B cell (primary cell): ENCODE measurements at places on chromosomes 5 and 9. TPM values are rescaled to one million over a fixed set of nuclear protein-coding genes. Genes with fewer than 3 reads are reported as not detected.

DNA sequence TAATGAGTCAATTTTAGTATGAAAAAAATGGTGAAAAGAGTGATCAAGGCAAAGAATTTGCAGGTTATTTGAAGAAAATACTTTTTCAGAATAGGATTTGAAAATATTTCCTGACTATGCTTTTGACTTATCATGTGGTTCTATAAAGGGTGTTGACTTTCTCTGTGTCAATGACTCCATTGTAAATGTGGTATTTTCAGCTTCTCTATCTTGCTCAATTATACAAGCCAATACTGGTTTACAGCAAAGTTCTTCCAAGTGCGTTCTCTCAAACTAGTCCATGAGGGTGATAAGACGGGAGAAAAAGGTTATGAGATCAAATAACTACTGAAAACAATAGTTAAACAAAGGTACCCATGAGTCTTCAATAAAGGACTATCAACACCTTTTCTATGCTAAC is 21.7 kb downstream of the IL33 start:
- no peak for DNase-seq

GRCh38 chr5:163503106-163504078 is 2.0 kb upstream of the MAT2B start:
- DNase-seq: peak; percentile 56

GRCh38 chr5:40045429-40045828 is 620.6 kb upstream of the DAB2 start:
- no peak for DNase-seq

The CAVIN4 gene
- 0.17 and 0.19 TPM in 2 replicates for total RNA-seq

The NSUN2 gene
- total RNA-seq: 83.7 and 85.0 TPM in 2 replicates

DNA sequence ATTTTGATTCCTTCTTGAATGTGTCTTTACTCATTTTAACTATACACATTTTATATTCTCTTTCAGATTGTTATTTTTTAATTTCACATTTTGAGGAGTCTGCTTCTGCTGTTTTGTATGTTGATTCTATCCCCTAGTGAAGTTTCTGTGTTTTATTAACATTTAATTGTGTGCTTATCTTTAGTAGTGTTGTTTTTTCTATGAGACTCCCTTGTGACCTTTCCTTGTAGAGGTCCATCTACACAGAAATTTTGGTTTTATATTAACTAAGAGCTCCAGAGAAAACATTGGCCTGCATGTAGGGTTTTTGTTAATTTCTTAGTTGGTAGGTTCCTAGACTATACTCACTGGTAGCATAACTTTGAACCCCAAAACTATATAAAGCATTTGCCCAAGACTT is 35.4 kb upstream of the IL13 start:
- no peak for DNase-seq

- DNase-seq: no peak
Observed at GRCh38 chr5:96320797-96321196, 112.3 kb downstream of the PCSK1 start.

GRCh38 chr5:118844351-118844750 is 144.0 kb downstream of the DTWD2 start:
- no peak for DNase-seq

The HTR1A gene
- total RNA-seq: not detected in 2 replicates

- DNase-seq: no peak
Observed at GRCh38 chr5:150497274-150497988, 10.5 kb upstream of the NDST1 start.

DNA sequence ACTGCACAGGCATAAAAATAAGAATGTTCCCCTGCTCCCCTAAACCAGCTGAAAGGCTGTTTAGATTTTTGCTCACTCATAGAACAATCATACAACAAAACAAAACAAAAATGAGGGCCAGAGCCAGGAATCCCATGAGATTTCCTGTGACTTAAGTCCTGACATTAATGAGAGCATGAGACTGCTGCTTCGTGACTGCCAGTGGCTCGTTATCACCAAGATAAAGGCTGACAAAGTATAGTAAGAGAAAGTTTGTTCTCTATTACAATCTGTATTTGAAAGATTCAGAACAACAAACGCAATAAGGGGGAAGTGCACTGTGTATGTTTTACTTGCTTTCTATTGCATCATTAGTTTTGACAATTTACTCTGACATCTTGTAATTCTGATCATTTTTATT is 837.1 kb upstream of the C9orf72 start:
- DNase-seq: no peak

The TGFBI gene
- total RNA-seq: 3.7 and 4.2 TPM in 2 replicates

The SAXO1 gene
- 0.07 TPM in 1 of 2 replicates, not detected in the other for total RNA-seq

GRCh38 chr9:36492865-36493264 is 79.8 kb upstream of the MELK start:
- DNase-seq: no peak

- DNase-seq: peak; percentile 34
Observed at GRCh38 chr5:141734501-141735229, 52.6 kb upstream of the ARAP3 start.

DNA sequence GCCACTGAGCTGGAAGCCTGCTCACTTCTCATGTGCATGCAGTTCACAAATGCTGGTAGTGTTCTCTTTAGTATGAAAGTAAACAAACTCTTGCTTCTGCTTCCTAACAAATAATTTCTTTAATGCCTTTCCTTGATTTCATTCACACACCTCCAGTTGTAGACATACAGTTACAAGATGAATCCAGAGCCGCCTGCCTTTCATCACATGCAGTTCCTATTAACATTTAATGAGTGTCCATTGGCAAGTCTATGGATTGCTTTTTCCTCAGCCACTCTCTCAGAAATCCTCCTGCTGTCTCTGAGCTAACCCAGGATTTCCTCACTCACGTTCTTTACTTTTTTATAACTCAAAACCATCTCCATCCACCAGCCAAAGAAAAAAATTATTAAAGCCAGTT is 408.6 kb downstream of the BNC2 start:
- no peak for DNase-seq

GRCh38 chr5:94776167-94776566 is 157.7 kb downstream of the SLF1 start:
- DNase-seq: no peak

GRCh38 chr5:119083679-119084078 is 12.8 kb downstream of the DMXL1 start:
- DNase-seq: peak; percentile 21

The AGXT2 gene
- not detected in 2 replicates for total RNA-seq

DNA sequence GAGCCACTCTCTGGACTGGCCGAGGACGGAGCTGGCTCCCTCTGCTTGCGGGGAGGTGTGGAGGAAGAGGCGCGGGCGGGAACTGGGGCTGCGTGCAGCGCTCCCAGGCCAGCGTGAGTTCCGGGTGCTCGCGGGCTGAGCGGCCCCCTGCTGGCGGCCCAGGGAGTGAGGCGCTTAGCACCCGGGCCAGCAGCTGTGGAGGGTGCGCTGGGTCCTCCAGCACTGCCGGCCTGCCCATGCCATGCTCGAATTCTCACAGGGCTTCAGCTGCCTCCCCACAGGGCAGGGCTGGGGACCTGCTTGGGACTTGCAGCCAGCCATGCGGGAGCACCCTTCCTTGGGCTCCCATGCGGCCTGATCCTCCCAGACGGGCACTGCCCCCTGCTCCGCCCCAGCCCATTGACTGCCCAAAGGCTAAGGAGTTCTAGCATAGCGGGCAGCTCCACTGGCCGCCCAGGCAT is 416.9 kb downstream of the MRPS30 start:
- DNase-seq: no peak

DNA sequence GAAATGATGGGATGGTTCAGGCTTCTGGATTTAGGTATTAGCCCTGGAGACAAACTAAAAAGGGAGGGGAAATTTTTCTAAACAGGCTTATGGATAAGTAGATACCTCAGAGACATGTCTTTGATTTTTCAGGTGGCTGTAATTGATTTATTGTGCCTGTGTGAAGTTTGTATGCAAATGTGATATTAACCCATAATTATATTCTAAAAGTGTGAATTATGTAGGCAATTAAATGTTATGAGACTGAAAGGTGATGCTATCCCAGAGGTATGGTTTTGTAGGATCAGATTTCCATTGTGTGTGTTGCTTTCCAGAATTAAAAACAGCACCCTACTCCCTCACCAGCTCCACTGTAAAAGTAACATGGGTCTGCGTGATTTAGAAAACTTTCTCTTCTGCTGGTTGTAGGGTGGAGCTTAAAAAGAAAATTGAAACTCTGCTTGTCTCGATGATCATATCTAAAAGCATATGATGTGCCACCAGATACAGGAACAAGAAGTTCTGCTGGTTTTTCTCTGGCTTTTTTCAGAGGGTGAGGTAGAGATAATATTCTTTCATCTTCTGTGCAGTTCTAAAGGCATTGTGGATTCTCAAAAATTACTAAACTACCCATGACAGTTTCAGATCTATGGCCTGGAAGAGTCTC is 71.8 kb upstream of the TAF11L2 start:
- no peak for DNase-seq

The ST8SIA4 gene
- 42.6 and 49.3 TPM in 2 replicates for total RNA-seq

DNA sequence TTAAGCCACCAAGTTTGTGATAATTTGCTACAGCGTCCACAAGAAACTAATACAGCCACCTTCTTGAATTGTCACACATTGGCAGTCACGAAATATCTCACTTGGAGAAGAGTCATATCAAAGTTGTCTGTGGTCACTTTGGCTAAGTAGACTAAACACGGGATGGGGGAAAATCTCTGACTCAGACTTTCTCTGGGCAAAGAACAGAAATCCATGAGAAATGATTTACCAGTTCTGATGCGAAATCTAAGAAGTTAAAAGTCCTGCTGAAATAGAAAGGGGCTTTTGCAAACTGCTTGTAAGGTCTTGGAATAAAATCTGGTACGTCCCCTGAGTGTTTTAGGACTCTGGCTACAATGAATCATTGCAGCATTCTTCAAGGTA is 158.4 kb downstream of the COL23A1 start:
- DNase-seq: no peak

DNA sequence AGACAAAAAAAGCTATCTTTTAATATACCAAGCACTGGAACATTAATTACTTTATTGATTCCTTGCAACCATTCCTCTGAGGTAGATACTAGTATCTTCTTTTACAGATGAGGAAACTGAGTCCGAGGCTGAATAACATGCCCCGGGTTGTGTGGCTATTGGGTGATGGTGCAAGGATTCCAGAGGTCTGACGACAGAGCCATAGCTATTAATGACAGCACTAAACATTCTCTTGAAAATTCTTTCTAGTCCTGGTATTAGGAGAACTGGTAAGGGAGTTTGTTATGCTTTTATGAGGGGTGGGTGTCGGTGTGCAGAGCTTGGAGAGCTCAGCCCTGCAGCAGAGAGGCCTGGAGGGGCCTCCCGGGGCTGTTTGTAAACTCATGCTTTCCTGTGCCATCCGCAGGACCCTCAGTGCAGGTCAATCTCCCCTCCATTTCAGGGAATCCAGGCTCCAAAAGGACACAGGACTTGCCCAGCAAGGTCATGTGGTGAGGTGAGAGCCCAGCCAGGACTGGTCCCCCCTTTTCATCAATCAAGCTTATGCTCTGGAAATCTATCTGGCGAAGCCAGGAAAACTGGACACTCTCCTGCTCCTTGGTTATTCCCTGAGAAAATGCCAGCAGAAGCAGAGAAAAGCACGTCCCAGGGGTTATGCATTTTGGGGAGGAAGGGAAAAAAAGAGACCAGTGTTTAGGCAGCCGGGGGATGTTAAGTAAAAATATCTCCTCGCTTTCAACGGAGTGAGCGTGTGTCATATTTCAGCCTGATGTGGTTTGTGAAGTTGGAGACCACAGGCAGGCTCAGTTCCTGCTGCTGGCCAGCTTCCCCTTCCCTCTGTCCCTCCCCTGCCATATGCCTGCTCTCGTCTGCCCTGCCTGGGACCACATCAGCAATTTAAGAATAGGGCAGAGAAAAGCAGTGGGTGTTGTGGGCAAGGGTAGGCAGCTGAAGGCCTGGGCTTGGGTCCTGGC is 3.7 kb downstream of the GSN start:
- DNase-seq: no peak

The TRIM23 gene
- total RNA-seq: 21.0 and 26.1 TPM in 2 replicates

DNA sequence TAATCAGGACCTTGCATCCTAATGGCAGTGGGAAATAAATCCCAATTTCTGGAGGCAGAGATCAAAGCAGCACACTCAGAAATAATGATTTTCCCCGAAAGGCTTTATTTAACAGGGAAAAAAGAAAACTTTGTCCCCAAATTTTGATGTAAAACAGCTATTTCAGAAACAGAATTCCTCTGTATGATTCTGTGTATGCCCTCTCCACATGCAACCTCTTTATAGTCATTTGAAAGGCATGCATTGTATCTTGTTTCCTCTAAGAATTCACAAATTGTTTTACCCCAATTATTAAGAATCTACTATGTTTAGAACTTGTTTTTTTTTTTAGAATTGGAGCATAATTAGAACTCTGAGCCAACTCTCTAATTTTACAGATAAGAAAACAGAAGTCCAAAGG is 2.7 kb upstream of the PTAR1 start:
- DNase-seq: no peak

The ANKRD55 gene
- not detected in 2 replicates for total RNA-seq

The IQGAP2 gene
- total RNA-seq: 12.3 and 15.0 TPM in 2 replicates

GRCh38 chr9:71725590-71726338 is 42.5 kb downstream of the CEMIP2 start:
- DNase-seq: no peak

The MARCOL gene
- not detected in 2 replicates for total RNA-seq

DNA sequence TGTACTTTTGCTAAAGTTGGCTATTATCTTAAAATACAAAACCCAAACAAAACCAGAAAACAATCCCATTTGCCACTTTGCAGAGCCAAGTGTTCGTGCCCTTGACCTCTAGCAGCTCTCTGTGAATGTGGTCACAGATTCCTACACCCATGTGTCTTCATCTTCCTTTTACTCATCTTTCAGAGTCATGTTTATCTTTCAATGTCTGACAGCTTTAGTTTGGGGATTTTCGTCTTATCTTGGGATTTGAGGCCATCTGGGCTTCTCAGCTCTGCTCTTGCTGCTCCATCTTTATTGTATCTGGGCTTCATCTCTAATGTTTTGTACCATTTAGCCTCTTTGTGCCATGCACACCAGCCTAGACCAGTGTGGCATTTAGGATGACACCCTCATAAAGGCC is 81.0 kb downstream of the DAPK1 start:
- DNase-seq: no peak

- no peak for DNase-seq
Observed at GRCh38 chr5:67693956-67694809, 497.6 kb upstream of the CD180 start.

GRCh38 chr9:130768265-130768664 is 66.8 kb upstream of the ABL1 start:
- DNase-seq: no peak

DNA sequence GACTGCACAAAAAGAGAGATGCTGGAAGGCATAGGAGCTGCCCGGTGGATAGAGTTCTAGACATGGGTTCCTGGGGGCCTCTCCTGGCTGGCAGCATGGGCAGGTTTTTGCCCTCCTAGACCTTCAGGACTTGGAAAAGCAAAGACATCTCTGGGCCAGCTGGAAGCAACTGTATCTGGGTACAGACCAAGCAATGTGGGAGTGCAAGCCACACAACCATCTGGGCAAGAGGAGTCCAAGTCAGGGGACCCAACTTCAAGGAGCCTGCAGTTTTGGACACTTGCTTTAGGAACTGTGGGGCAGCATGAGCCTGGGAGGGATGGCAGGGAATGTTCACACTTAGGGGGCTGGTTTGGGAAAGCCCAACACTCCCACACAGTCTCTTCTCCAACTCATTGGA is 323.3 kb downstream of the GADD45G start:
- no peak for DNase-seq

DNA sequence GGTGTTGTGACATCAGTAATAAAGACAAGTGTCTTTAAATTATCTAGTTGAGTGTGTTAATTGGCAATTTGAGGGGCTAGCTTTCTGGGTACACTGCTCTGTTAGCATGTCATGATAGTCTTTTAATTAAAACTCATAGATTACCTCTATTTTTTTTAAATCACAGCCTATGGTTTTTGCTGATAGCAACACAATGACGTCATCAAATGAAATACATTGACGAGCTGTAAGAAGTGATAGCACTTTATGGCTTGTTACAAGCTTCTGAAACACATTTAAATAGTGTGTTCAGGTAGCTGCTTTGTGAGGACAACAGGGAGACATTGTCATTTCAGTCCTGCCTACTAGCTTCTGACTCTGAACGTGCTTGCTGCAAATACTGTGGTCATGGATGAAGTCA is 600.5 kb upstream of the EDIL3 start:
- no peak for DNase-seq
